ENCODE measurements at places on chromosomes 6 and 20. TPM values are rescaled to one million over a fixed set of nuclear protein-coding genes. Genes with fewer than 3 reads are reported as not detected.

Gene PKIB
- total RNA-seq = 1.3 TPM

- DNase-seq = no peak
Measured at GRCh38 chr6:157534977-157535339, 154.0 kb downstream of the ZDHHC14 start.

DNA sequence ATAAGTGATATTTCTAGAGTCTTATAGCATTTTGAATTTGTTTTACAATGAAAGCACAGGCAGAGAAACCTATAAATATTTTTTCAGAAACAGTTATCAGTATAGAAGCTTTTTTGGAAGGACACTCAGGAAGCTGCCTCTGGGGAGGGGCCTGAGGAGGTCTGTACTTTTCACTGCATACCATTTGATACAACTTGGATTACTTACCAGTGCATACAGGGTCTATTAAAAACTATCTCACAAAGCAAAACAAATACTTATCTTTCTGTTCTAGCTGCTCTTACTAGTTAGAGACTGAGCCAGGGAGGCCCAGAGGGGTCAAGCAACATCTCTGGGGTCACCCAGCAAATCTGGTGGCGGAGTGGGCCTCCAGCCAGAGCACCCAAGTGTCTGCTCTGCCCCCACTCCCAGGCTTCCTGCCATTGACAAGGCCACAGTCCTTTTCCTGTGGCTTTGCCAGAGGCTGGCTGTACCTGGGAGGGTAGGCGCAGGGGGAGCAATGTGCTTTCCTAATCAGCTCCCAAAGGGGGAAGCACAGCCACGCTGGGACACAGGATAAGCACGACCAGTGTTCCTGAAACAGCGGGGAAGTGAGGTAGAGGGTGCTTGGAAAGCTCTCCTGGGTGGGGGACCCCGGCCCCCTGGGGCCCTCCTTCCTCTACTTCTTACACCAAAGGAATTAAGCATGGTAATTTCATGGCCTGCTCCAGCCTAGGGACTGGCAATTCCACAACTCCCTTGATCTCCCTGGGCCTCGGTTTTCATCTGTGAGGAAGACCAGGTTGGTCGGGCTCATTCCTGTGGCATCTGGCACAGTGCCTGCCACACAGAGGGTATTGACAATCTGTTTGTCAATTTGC is 7.8 kb downstream of the TCF15 start:
- DNase-seq = no peak

Gene ANGPT4
- total RNA-seq = under 0.01 TPM

- peak; percentile 88 for DNase-seq
Measured at GRCh38 chr6:105594821-105595220, 191.9 kb upstream of the PREP start.

GRCh38 chr6:97218912-97219311 is 64.1 kb downstream of the MMS22L start:
- DNase-seq = no peak

- no peak for DNase-seq
Measured at GRCh38 chr6:63797721-63798120, 162.1 kb downstream of the PHF3 start.

DNA sequence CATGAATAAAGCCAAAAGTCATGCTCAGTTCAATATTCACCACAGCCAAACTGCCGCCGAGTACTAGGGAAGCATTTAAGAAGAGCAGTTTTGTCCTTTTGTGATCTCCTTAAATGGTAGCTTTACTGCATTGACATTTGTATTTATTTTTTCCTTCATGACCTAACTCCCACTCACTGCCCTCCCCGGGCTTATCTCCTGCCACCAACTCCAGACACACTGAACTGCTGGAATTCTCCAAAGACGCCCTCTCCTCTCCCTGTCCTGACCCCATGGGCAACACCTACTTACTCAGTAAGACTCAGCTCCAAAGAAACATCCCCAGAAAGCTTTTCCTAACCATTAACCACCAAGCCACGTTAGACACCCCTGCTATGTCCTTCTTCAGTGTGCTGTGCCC is 48.5 kb upstream of the CNKSR3 start:
- no peak for DNase-seq

Gene SPACA1
- not detected for total RNA-seq

All from fibroblast of lung (primary cell).